CD4-positive, alpha-beta memory T cell (primary cell): ENCODE measurements at places on chromosomes 7 and 10.

DNA sequence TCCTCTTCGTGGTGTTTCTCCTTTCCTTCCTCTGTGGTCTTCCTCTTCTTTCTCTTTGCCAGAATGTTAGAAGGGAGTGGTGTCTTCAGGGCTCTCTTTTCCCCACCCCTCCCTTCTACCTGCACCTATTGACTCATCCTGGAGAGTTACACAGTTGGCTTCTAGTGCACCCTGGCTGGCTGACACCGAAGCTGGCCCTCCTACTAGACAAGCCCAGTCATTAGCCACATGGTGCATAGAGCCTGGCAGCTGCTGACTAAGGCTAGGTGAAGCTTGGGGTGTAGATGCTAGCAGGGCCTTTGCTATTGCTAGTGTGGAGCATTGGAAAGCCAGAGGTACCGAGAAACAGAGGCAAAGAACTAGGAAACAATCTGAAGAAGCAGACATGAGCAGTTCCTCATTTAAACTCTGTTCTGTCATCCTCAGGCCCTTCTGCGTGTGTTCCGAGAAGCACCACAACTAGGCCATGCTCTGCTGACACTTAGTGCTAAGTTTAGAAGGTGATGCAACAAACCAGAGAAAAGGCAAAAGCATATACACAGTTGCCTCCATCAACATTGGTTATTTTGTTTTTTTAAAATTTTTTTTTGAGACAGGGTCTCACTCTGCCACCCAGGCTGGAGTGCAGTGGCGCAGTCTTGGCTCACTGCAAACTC, 213.9 kb downstream of the BAMBI start:
- no peak for DNase-seq

DNA sequence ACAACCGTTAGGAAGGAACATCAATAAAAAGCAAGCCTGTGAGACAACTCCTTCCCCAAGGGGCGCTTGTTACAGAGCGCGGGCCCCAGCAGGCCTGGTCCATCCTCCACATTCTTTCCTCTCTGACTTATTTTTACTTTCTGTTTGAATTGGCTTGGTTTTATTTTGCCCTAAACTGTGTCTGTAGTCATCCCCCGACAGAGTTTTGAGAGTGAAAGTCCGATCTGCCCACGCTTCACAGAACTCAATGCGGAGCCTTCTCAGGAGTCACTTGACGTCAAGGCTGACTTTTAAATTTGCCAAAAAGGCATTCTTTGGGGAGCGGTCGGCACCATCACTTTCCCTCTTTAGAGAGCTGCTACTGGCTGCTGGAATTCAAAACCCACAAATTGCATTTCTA, 150.1 kb upstream of the KLF6 start:
- DNase-seq: peak; percentile 57

DNA sequence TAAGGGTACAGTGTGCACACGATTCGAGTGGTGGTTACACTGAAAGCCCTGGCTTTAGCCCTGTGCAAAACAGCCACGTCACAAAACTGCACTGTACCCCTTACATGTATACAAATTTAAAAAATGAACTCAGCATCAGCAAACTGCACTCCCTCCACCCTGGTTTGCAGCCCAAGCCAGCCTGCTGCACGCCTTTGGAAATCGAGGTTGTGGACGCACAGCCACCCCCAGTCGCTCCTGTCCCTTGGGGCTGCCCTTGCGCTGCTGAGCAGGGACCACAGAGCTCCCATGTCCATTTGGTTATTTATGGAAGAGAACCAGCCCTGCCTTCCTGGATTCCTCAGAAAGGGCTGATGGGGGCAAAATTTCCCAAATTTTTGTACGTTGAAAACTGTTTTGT, 98.8 kb downstream of the INPP5A start:
- no peak for DNase-seq

- DNase-seq: no peak
Observed at GRCh38 chr7:131327049-131327625, 539 bp upstream of the MKLN1 start.

GRCh38 chr7:2819954-2820397, 24.1 kb downstream of the GNA12 start:
- no peak for DNase-seq

DNA sequence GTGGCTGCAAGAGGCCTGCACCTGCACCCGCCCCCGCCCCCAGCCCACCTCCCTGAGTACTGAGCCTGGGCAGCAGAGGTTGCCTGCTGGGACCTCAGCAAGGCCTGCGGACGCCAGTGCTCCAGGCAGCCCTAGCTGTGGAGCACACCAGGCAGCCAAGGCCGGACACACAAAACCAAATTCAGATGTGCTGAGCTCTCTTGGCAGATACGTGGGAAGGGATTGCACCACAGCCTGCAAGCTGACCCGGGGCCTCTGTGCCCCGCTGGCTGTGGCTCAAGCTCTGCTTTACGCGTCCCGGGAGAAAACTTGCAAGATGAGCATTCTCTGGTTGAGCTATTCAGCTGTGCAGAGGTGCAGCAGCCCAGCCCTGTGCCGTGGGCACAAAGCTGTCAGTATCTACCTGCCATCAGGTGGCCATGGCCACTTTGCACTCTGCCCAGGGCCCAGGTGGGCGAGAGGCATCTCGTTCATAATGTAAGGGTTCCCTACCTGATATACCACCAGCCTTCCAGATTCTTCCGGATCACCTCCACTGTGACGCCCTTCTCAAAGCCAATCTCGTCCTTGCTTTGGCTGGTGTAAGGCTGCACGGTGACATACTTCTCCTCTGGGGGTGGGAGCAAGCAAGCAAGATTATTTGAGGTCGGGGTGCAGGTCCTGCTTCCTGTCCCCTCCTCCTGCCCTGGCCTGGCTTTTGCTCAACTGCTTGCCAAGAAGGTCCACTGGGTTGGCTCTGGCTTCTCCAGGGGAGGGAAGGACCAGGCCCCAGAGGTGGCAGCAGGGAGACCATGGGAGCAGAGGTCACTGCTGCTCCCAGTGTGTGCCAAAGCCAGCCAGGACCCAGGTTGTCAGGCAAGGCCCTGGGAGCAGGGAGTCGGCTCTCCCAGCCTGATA, 123.4 kb downstream of the NEURL1 start:
- no peak for DNase-seq
